ENCODE measurements at places on chromosomes 16 and 17.

DNA sequence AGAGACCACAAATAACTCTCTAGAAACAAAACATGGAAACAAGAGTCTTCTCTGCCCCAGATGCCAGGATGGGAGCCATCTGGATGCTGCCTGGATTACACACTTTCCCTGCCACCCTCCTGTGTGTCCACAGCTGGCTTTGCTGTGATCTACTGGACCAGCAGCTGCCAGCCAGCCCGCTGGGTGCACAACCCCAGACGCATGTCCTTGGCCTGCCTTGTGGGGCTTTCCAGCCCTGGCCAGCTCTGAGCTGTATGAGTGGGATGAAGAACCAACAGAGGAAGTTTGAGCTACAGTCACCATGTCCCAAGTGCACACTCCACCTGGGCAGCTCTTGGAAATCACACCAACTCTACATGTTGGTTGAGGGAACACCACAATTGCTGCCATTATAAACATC lies 57.0 kb upstream of the TNRC6C start:
- no peak for ATAC-seq

- ATAC-seq: no peak
Measured at GRCh38 chr17:82124101-82124500, 26.1 kb upstream of the FASN start.

- ATAC-seq: no peak
Measured at GRCh38 chr17:5481451-5481850, 4.5 kb downstream of the DERL2 start.

DNA sequence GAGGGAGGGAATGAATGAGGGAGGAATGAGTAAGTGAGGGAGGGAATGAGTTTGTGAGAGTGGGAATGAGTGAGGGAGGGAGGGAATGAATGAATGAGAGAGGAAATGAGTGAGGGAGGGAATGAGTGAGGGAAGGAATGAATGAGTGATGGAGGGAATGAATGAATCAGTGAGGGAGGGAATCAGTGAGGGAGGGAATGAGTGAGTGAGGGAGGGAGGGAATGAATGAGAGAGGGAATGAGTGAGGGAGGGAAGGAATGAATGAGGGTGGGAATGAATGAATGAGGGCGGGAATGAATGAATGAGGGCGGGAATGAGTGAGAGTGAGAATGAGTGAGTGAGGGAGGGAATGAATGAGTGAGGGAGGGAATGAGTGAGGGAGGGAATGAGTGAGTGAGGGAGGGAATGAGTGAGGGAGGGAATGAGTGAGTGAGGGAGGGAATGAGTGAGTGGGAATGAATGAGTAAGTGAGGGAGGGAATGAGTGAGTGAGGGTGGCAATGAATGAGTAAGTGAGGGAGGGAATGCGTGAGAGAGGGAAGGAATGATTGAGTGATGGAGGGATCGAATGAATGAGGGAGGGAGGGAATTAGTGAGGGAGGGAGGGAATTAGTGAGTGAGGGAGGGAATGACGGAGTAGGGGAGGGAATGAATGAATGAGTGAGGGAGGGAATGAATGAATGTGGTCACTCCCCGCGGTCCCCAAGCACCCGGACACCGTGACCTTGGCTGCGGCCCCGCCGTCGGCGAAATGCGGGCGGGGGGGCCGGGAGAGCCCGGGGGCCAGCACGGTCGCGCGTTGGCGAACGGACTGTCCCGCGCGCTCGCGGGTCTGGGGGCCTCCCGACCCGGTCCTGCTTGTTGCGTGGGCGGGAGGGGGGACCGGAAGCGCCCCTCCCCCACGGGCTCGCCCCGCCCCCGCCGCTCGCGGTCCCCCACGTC lies 1.1 kb upstream of the UBE2I start:
- peak; percentile 9 for ATAC-seq

GRCh38 chr17:5780476-5780875 lies 196.2 kb upstream of the NLRP1 start:
- ATAC-seq: peak; percentile 67

- no peak for ATAC-seq
Measured at GRCh38 chr16:56929639-56930038, 2.3 kb upstream of the HERPUD1 start.

DNA sequence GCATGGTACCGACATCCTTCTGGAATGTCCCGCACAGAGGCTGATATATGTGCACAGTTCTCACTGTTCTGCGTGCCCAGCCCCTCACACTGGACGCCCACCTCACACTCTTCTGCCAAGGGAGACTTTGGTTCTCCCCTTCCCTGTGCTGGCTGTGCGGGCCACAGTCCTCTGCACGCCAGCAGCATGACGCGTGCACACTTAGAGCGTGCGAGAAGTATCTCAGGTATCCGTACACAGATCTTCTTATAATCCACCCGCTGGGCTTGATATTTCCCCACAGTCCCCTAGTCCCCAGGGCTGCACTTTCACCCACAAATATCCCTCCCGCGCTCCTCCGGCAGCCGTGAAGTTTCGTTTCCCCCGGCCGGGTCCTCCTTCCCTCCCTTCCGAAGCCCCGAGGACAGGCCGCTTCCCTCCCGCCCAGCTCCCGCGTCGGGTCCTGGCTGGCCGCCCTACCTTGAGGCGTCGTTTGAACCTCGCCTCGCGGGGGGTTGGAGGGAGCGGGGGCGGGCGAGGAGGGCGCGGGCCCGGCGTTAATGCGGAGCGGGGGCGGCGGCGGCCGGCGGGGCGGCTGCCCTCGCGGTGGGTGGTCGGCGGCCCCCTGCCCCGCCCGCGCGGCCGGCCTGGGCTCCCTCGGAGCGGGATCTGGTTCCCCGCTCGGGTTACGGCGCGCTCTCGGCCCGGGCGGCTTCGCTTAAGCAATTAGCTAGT lies 5.0 kb upstream of the FOXF1 start:
- ATAC-seq: no peak

- no peak for ATAC-seq
Measured at GRCh38 chr16:47939680-47940079, 216.1 kb downstream of the ABCC12 start.

DNA sequence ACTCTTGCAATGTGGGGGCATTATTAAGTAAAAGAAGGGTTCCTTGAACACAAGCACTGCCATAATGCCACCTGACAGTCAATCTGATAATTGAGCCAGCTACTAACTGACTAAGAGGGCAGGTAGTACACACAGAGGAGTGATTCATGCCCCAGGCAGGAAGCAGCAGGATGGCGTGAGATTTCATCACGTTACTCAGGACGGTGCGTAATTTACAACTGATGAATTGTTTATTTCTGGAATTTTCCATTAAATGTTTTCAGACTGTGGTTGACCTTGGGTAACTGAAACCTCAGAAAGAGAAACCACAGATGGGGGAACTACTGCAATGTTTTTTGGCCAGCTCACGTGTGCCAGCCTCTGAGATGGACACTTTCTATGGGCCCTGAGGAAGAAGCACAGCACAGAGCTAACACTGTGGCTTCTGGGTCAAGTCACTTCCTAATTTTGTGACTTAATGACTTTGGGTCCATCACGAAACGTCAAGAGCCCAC lies 46.7 kb downstream of the C17orf67 start:
- ATAC-seq: peak; percentile 97

DNA sequence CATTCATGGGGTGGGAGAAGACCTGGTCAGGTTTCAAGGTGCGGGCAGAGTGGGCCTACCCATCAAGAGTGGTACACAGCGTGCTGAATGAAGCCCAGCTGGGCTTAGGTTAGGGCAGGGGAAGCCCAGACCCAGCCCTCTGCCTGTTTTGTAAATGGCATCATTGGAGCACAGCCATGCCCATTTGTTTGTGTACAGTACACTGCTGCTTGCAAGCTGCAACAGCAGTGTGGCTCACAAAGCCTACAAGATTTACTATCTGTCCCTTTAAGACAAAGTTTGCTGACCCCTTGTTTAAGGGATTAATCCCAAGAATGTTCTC lies 230.1 kb upstream of the TNRC6C start:
- ATAC-seq: peak; percentile 10

DNA sequence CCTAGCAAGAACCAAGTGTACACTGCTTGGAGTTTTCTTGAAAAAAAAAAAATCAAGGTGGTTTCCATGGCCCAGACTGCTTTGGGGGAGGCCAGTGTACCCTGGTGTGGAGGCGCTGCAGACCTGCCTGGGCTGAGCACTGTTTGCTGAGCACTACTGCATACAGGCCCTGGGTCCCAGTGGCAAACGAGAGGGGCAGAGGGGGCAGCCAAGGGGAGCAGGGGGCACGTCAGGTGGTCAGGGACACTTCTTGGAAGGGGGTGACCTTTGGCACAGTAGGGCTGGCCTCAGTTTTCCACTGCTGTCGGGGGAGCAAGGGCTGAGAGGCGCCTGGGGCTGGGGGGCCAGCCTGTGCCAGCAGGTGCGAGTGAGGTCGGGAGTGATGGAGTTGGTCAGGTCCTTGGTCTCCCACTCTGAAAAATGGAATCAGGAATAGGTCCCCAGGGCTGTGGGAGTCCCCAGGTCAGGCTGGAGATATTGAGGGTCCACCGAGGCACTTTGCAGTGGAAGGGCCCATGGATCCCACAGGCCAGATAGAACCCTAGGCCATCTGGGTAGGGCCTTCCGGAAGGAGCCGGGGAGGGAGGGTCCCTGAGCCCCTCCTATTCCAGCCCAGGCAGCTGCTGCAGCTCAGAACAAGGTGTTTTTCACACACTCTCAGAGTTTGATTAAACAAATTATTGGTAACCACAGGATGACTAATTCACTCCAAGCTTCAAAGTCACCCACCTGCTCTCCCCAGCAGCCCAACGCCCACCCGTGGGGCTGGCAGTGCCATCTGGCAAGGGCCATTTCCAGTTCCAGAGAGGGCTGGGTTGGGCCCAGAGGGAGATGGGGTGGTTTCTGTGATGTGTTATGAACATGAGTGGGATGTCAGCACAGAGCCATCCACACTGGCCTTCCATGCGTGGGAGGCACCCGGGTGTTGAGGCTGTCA lies 3.5 kb downstream of the ZFPM1 start:
- ATAC-seq: no peak

GRCh38 chr17:48601539-48602425 lies 3.0 kb downstream of the HOXB6 start:
- ATAC-seq: no peak

- no peak for ATAC-seq
Measured at GRCh38 chr16:680625-680945, 375 bp downstream of the STUB1 start.

- ATAC-seq: no peak
Measured at GRCh38 chr16:4913130-4913773, 23.7 kb downstream of the PPL start.

- ATAC-seq: peak; percentile 90
Measured at GRCh38 chr17:82205720-82206508, 6.7 kb downstream of the CCDC57 start.

DNA sequence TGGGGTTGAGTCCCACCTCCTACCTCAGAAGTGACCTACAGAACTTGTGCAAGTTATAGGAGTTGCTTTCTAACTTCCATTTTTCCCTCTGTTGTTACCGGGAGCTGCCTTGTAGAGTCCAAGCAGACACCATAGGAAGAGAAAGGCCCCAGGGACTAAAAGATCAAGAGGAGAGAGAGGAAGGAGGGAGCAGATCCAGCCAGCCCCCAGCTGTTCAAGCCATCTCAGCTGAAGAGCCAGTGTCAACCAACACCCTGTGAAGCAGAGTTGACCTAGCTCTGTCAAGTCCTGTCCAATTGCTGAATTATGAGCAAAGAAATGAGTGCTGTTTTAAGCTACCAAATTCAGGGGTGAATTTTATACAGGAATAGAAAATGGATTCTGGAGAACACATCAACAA lies 34.9 kb upstream of the CACNG4 start:
- no peak for ATAC-seq

DNA sequence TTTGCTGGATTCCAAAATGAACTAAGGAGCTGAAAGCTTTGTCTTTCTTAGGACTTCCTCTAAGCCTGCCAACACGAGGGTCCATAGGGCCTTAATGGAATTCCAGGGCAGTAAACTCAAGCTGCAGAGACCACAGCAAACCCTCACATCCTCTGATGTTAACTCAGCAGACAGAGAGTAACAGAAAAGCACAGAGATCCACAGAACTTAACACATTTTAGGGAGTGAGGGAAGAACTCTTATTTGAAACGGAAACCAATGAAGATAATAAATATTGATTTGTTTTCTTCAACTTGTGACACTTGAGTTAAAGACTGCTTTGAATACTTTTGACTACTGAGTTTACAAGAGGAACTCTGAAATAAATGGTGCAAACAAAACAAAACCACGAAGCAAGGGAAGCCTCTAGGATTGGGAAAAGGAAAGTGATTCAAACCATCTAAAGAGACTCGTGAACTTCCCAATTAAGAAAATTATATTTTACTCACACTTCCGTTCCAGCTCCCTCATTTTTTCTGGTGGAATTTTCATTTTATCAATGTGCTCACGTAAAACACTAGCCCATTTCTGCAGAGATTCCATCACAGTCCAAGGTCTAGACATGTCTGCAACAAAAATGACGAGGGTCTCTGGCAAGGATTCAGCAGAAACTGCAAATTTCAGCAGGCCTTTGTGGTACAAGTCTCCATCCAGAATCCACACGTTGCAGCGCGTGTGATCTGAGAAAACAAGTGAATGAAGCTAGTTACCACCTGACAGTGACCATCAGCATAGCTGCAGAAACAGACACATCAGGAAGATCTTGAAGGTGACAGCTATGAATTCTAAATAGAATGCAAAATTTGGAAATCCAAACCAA lies 9.2 kb downstream of the DYNC1LI2 start:
- ATAC-seq: no peak

GRCh38 chr16:27538528-27538927 lies 11.2 kb downstream of the GTF3C1 start:
- no peak for ATAC-seq

GRCh38 chr16:46813611-46814010 lies 17.4 kb downstream of the C16orf87 start:
- no peak for ATAC-seq

- peak; percentile 22 for ATAC-seq
Measured at GRCh38 chr16:35751191-35751941, 2292.0 kb downstream of the TP53TG3F start.

GRCh38 chr17:7380855-7381683 lies at the start of gene TNK1:
TSS of gene TNK1 (plus strand) at chr17:7381089. CDS start at chr17:7382927, 1,838 bp downstream.
- ATAC-seq: peak; percentile 74

DNA sequence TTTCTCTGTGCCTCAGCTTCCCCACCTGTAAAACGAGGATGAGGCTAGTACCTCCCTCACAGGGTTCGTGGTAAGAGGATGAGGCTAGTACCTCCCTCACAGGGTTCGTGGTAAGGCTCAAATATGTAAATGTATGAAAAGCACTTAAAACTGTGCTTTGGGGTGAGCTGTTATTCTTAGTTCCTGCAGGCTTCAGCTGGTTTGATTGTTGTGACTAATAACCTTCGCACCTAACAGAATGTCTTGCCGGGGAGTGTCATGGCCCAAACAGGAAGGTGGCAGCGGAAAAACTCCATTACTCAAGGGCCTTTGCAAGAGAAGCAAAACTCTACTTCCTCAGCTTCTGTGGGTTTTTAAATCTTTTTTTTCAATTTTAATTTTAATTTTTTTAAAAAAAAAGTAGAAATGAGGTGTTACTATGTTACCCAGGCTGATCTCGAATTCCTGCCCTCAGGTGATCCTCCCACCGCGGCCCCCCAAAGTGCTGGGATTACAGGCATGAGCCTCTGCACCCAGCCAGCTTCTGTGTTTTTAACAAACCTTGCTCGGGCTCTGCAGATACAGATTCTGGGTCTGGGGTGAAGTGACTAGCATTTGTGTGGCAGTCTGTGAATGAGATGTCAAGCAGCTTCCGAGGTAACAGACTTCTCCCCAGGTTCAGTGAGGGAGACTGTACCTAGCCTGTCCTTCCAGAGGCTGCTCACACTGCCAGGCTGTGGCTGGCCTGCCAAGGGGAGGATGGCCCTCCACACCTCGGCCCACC lies 103.0 kb downstream of the RAB11FIP4 start:
- ATAC-seq: peak; percentile 63
